Myocyte (in vitro differentiated cells): ENCODE measurements at places on chromosomes 1 and 21.

DNA sequence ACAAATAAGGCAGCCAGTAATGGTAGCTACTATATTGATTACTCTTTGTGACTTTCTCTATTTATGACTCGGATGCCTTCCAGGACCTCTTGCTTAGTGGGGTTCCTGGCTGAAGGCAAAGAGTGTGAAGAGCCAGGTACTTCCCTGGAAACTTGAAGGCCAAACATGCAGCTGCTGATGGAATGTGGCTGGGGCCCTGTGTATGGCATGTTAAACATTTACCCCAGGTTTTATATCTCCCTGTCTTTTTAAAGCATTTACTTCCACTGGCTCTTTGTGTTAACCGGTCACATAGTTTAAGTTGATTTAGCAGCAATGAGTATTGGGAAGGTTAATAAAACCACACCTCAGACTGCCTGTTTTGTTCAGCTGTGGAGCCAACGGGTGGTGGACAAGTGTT, 45.7 kb upstream of the PAXBP1 start:
- DNase-seq, result no peak

GRCh38 chr1:53257454-53258081, 19.2 kb upstream of the MAGOH start:
- DNase-seq, result no peak

GRCh38 chr1:59703918-59704378, 110.8 kb upstream of the HOOK1 start:
- DNase-seq, result no peak

DNA sequence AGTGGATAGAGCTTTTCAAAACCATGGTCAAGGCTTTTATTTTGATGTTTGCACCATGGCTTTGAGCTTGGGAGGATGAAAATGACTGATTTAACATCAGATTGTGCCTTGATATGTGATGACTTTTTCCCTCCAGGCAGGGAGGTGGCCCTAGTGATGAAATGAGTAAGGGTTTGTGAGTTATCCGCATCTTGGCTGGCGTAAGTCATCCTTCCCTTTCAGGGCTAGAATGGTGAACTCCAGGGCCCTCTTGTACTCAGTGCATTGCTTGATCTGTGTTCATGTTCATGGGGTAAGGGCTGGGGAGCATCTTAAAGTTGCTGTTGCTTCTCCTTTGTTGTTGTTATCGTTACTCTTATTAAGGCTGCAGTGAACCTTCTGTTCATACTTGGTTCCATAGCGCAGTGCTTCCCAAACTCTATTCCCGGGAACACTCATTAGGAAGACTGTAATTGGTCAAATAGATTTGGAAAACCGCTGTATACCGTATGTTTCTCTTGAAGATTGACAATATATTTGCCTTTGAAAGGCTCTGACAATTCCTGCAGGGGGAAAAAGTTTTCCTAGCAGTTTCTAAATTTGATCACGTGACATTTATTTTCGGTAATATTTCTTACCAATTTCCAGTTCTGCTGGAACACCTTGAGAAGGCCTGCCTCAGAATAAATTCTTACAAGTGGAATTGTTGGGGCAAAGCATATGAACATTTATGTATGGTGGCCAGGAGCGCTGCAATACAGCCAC, 23.1 kb downstream of the GPR137B start:
- no peak for DNase-seq
